ENCODE measurements at places on chromosomes 12 and 14.
A peak's percentile ranks its signal among the peaks of the same experiment; 100 is the strongest.

DNA sequence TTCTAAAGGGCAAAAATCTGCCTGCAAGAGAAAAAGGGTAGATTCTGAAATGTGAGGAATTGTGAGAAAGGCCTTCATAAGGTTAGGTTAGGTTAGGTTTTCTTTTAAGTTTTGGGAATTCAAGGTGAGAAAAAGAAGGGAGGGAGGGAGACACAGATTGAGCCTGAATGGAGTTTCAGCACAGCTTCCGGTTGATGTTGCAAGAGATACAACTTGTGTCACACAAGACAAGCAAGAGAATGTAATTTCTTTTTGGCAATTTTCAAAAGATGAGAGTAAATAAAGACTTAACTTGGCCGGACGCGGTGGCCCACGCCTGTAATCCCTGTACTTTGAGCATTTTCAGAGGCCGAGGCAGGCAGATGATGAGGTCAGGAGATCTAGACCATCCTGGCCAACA, 63.8 kb downstream of the CPSF2 start:
- DNase-seq, result no peak

DNA sequence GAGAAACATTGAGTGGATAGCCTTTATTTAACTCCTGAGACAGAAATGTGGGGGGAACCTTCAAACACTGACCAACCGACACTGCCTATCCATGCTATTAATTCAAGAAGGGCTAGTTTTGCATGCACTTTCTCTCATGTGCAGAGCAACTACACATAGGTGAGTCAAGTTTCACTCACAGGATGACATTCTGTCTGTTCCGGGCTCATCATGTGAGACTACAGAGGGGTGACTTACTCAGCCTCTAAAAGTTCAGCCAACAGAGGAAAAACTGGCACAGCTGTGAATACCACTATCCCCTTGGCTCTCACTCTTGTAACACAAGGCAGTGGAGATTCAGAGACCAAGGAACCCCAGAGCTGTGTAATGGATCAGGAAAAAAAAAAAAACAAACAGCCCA, 13.3 kb downstream of the BEST3 start:
- DNase-seq, result no peak

- DNase-seq, result peak; percentile 40
These were observed 207.9 kb downstream of the EFCAB11 start for GRCh38 chr14:89746654-89747053.

GRCh38 chr12:66371982-66372381, 69.7 kb downstream of the HELB start:
- DNase-seq, result no peak

- DNase-seq, result no peak
These were observed 8.2 kb downstream of the TESC start for GRCh38 chr12:117090816-117091711.

DNA sequence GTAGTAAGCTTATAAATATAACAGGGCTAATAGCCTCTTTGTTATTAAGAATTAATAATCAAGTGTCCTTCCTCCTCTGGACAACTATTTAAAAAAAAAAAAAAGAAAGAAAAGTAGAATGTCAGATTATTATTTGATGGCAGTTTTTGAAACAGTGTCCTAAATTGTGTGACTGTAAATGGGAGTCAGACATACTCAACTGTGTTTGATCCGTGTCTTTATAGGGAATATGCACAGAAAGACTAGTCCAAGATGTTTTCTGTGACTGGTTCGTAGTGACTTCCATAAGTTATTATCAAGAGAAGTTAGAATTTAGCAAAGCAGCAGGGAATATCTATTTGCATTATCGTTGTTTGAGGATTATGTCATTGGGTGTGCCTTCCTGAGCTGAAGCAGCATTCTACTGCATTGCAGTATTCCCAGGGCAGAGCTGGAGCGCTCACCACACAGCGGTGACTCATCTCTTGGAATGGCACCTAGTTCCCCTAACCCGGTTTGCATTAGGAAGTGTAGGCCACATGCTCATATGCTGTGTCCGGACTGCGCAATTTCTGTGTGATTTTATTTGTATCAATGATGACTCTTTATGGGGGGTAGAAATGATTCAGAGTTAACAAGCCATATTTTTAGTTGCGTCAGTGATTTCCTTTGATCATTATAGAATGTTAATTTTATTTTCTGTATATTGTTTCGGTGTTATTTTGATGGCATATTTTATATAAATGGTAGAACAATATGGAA, 7.9 kb downstream of the DYNC1H1 start:
- no peak for DNase-seq

- DNase-seq, result no peak
These were observed 318.1 kb downstream of the AEBP2 start for GRCh38 chr12:19757317-19757877.

GRCh38 chr14:99757331-99758070, 35.7 kb upstream of the EML1 start:
- no peak for DNase-seq

GRCh38 chr12:93782853-93783252, 105.7 kb downstream of the CRADD start:
- DNase-seq, result no peak

DNA sequence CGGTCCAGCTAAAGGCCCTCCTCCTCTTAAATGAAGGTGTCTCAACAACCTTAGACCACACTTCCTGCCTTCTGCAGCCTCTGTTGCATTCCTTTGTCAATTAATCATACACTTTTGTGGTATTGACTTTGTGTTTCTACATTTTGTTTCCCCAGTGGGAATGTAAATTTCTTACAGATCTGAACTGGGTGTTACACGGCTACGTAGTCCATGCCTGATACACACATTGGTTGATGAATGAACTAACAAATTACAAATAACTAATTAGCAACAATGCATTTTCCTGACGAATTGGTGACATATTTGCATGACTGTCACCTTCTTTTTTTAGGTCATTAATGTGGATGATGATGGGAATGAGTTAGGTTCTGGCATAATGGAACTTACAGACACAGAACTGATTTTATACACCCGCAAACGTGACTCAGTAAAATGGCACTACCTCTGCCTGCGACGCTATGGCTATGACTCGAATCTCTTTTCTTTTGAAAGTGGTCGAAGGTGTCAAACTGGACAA, 15.2 kb upstream of the CCT2 start:
- DNase-seq, result no peak

DNA sequence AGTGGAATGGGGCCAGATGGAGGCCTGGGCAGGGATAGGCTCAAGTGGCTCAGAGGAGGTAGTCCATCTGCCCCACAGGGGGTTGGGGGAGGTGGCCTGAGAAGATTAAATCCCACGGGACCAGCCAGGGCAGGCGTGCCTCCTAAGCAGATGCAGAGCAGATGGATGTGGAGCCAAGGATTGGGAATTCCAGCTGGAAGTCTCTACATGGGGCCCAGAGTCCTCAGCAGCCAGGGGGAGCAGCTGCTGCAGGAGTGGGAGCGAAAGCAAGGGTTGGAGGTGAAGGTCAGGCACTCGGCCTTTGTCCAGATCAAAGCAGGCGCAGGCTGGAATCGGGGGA, 42.4 kb upstream of the VRK1 start:
- no peak for DNase-seq

- no peak for DNase-seq
These were observed 164.2 kb downstream of the CHST11 start for GRCh38 chr12:104620837-104621531.

GRCh38 chr12:107668320-107669098, 17.1 kb upstream of the PWP1 start:
- DNase-seq, result no peak

DNA sequence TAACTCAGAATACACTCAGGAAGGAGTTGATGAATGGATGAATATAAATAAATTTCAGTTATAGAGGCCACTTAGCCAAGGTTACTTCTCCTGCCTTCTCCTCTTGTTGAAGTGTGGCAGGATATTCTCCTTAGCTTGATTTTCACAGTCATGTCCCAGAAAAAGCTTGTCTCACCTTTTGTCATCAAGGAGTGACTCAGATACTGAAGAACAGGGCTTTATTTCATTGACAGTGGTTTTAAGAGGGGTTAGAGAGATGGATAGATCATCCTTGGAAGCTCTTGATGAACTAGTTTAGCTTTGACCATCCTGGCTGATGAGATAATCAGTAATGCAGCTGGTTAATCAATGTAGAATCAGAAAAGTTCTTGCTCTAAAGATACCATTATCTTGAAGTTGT, 35.0 kb upstream of the CFAP54 start:
- DNase-seq, result no peak

- peak; percentile 39 for DNase-seq
These were observed 67.2 kb downstream of the KDM2B start for GRCh38 chr12:121513464-121514183.

DNA sequence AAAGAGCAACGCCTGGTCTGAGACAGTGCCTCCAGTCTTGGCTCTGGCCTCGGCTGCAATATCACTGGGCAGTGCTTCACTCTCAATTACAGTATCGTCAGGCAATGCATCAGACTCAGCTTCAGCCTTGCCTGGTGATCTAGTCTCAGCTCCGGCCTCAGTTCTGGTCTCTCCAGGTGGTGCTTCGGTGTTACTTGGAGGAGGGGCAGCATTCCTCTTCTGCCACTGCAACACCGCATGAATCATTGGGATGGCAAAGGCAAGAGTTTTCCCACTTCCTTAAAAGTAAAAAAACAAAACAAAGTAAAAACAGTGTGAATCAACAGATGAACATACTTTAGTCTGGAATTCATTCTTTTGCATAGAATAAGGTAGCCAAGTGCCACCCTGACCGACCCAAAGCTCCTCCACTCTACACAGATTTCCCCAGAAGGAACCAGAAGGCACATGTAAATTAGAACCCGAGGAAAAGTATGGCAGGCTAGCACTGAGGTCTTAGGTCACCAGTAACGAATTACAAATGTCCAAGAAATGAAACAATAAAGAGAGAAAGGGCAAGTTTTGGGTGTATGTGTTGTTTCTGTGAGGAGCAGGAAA, 18.6 kb downstream of the DDX24 start:
- no peak for DNase-seq

Measured in activated CD8-positive, alpha-beta T cell treated with anti-CD3 and anti-CD28 coated beads for 36 hours (primary cell).